H9 (cell line): ENCODE measurements at places on chromosomes 5 and 9. TPM values are rescaled to one million over a fixed set of nuclear protein-coding genes. Genes with fewer than 3 reads are reported as not detected.

DNA sequence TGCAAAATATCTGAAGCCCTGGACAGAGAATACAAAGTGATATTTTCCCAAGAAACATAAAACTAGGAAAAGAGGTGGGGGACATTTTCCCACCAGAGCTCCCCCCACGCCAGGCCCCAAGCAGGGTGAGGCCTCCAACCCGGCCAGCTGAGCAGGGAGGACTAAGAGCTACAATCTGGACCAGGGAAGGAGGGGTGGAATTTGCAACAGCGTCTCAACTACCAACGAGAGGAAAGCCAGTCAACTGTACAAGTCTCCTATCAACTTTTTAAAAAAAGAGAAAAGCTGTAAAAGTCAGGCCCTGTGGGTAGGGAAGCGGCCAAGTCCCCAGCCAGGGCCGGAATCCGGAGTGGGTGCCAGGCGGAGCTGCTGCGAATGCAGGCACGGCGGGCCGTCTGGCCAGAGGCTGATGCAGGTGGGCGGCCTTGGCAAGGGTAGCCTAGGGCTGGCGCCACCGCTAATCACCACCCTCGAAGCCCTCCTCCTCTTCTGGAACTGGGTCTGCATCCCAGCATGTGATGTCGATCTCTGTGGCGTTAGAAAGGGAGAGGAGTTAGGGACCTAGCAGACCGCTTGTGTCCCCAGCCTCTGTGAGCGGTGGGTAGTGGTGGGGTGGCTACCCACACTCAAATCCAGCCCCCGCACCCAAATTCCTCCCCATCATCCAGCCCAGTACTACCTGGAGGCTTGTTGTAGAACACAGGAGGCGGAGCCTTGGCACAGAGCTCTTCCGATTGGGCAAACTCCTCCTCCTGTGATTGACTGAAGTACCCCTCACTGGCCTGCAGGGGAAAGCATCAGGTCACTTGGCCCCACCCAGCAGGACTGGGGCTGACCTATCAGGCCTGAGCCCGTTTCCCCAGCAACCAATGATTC, 10.6 kb downstream of the PRR7 start:
- DNase-seq: peak; percentile 99

- DNase-seq: no peak
These were observed 1.2 kb downstream of the MAPK9 start for GRCh38 chr5:180290568-180291233.

DNA sequence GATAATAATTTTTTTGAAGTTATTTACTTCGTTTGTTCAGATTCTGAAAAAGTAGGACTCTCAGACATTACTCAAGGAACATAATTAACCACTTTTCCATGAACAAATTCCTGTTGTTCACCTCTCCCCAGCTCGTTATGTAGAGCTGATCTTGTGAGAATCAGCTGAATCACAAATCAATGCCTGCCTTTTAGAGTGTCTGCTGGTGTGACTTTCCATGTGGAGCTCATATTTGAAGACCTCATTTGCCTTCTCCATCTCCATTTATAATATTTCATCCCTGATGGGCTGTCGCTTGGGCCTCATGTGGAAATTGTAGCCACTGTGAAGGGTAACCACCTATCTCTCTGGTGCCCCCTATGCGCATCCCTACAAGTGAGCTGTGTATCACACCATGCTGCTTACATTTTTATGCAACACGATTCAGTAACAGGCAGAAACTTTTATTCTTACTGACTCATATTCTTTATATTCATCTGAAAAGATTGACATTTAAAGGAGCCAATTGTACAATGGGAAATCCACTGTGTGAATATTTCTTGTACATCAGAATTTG, 111.3 kb downstream of the STK32A start:
- DNase-seq: no peak

GRCh38 chr9:75960551-75960950, 70.1 kb downstream of the PCSK5 start:
- no peak for DNase-seq

- DNase-seq: no peak
These were observed 16.0 kb downstream of the ATP10B start for GRCh38 chr5:160835818-160836528.

DNA sequence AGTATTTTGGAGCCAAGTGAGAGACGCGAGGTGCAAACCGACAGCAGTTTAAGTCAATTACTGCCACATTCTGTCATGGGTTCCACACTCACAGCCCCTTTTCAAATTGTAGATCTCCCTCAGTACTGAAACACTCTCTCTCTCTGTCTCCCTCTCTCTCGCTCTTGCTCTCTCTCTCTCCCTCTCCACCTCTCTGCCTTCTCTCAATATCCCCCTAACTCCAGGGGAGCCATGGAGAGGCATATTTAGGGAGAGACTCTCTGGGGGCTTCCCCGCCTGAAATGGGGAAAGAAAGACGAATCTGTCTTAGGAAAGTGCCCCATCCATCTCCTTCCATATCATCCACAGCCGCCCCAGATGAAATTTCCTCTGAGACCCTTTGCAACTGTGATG, 1.6 kb downstream of the BRINP1 start:
- DNase-seq: no peak

GRCh38 chr5:135340568-135340967, 58.5 kb downstream of the MACROH2A1 start:
- no peak for DNase-seq

DNA sequence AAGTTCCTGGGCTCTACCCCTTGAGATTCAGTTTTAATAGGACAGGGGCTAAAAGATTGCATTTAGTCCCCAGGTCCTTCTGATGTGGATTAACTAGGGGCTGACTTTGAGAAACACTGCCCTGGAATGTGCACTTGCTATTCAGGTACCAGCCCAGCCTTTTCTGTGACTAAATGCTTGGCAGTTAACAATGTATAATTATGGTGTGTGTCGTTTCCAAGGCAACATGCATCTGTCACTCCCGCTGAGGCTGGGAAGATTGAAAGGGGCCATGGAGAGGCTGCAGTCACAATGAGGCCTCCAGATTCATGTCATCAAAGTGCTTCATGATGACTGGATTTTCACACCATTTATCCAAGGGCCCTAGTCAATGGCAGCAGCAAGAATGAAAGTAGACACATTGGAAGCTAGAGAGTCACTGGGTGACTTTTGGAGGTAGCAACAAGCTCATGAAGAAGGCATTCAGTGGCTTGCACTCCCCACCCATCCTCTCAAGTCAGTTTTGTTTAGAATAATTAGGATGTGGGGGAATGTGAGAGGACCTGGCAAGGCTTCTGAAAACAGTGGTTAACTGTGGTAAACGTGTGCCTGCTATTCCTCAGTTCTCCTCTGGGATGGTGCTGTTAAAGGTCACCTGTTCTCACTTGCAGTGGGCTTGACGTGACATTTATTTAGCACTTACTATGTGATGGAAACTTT, 28.3 kb downstream of the RAI14 start:
- DNase-seq: no peak

- no peak for DNase-seq
These were observed 68.5 kb downstream of the WWC1 start for GRCh38 chr5:168359820-168360460.

DNA sequence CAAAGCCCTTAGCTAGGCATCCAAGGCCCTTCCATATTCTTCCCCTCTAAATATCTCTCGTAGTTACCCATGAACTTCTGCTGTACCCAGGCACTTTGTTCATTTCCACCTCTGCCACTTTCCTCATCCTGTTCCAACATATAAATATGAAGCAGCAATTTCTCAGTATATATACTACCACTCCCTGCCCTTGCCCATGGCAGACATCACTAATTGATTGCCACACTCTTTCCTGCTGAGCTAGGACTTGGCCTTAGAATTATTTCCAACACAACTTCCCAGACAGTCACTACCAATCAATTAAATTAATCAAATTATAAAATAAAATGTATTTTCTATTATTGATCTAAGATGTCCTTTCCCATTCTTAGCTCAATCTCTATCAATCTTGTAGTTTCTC, 8.5 kb downstream of the INSYN2B start:
- DNase-seq: no peak

GRCh38 chr5:131195696-131196095, 25.0 kb downstream of the LYRM7 start:
- no peak for DNase-seq

GRCh38 chr9:20028192-20028848, 239.5 kb upstream of the SLC24A2 start:
- no peak for DNase-seq

DNA sequence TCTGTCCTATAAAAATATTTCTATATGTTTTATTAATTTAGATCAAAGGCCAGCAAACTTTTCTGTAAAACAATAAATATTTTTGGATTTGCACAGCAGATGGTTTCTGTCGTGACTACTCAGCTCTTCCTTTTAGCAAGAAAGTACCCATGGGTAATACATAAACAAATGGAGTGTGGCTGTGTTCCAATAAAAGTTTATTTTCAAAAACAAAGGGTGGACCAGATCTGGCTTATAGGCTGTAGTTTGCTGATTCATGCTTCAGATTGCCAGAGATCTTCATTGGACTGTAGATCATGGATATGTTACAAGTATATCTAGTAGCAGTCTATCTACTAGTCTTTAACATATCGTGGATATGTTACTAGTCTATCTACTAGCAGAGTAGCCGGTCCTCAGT, 590.5 kb downstream of the CSNK1G3 start:
- DNase-seq: no peak

TMEM203 gene
- total RNA-seq: 34.1 and 35.5 TPM in 2 replicates

RAB3C gene
- total RNA-seq: 11.5 and 16.3 TPM in 2 replicates

LECT2 gene
- not detected in 2 replicates for total RNA-seq

IGFBPL1 gene
- 37.7 and 37.9 TPM in 2 replicates for total RNA-seq

FAM169A gene
- total RNA-seq: 63.1 and 67.7 TPM in 2 replicates

IL3 gene
- not detected in 2 replicates for total RNA-seq

ZNF366 gene
- total RNA-seq: not detected in 2 replicates
